ENCODE measurements at places on chromosomes 6 and 20. TPM values are rescaled to one million over a fixed set of nuclear protein-coding genes. Genes with fewer than 3 reads are reported as not detected.

TMEM244 gene
- total RNA-seq, result 1.0 TPM

SLC17A1 gene
- not detected for total RNA-seq

SIRPA gene
- 258 TPM for total RNA-seq

OTOR gene
- total RNA-seq, result not detected

IL17A gene
- not detected for total RNA-seq

CDC5L gene
- 21.4 TPM for total RNA-seq

KIAA1586 gene
- total RNA-seq, result 20.5 TPM

VSX1 gene
- total RNA-seq, result 12.1 TPM

MAD2L1BP gene
- 25.9 TPM for total RNA-seq

ATP6V1G2 gene
- 248 TPM for total RNA-seq

SNX3 gene
- 189 TPM for total RNA-seq

ZNF334 gene
- total RNA-seq, result 16.5 TPM

TBX18 gene
- 4.0 TPM for total RNA-seq

CCN6 gene
- not detected for total RNA-seq

CLPSL2 gene
- total RNA-seq, result not detected

CCHCR1 gene
- total RNA-seq, result 22.5 TPM

JPH2 gene
- 0.68 TPM for total RNA-seq

TLDC2 gene
- total RNA-seq, result not detected

TTLL9 gene
- total RNA-seq, result 5.5 TPM

PTGIS gene
- 1.2 TPM for total RNA-seq

LTB gene
- not detected for total RNA-seq

SYCP2L gene
- 5.6 TPM for total RNA-seq

SLC13A3 gene
- 76.0 TPM for total RNA-seq

GSTA3 gene
- not detected for total RNA-seq

IMPG1 gene
- total RNA-seq, result 1.3 TPM

PPIL6 gene
- 10.7 TPM for total RNA-seq

RFX6 gene
- total RNA-seq, result 0.22 TPM

FOXS1 gene
- total RNA-seq, result 1.0 TPM

ADGB gene
- total RNA-seq, result not detected

RPS21 gene
- total RNA-seq, result 789 TPM

MOXD1 gene
- 32.7 TPM for total RNA-seq

HCRTR2 gene
- total RNA-seq, result 0.90 TPM

SNPH gene
- 139 TPM for total RNA-seq

SAMD10 gene
- total RNA-seq, result 7.1 TPM

EPB41L2 gene
- 301 TPM for total RNA-seq

LRFN2 gene
- 33.4 TPM for total RNA-seq

SLC22A2 gene
- not detected for total RNA-seq

GSTA1 gene
- total RNA-seq, result not detected

NRN1 gene
- total RNA-seq, result 153 TPM

ELOVL4 gene
- total RNA-seq, result 21.9 TPM

PDYN gene
- 3.7 TPM for total RNA-seq
